ENCODE measurements at places on chromosomes 6 and 20.

- no peak for DNase-seq
Observed at GRCh38 chr6:102066301-102066700, 672.8 kb downstream of the GRIK2 start.

DNA sequence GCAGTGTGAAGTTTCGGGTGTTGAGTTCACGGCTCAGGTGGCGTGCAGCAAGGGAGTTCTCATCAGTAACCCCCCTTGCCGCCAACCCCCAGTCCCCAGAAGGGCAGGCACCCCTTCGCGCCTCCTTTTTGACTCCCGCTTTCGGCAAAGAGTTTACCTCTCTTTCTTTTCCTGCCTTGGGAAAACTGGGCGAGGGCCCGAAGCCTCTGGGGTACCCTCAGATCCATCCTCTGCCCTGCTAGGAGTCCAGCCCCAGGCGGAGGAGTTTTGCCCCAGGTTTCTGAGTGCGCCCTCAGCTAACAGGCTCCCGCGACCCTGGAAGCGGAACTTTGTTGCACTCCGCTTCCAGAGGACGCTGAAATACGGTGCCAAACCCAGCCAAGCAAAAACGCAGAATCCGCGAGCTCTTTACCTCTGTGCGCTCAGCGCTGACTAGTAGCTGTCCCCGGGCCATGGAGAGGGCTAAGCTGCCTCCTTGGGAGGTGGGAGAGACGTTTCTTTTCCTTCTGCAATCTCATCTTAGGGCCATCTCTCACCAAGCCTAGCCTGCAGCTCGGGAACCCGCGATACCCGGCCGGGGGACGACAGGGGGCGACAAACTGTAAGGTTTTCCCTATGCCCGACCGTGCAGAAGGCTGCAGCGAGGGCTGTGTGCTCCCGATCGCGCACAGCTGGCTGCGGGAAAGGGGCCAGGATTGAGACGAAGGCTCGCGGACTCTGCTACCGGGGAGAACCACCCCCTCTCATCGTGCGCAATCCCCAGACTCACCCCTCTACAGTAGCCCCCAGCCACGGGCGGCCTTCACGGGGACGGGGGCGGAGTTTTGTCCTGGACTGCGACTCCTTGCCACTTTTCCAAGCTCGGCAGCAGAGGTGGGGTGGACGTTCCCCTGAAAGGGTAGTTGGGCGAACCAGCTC, 2.7 kb upstream of the PAX1 start:
- peak; percentile 91 for DNase-seq

GRCh38 chr20:44014807-44015732, 100.4 kb downstream of the TOX2 start:
- no peak for DNase-seq

DNA sequence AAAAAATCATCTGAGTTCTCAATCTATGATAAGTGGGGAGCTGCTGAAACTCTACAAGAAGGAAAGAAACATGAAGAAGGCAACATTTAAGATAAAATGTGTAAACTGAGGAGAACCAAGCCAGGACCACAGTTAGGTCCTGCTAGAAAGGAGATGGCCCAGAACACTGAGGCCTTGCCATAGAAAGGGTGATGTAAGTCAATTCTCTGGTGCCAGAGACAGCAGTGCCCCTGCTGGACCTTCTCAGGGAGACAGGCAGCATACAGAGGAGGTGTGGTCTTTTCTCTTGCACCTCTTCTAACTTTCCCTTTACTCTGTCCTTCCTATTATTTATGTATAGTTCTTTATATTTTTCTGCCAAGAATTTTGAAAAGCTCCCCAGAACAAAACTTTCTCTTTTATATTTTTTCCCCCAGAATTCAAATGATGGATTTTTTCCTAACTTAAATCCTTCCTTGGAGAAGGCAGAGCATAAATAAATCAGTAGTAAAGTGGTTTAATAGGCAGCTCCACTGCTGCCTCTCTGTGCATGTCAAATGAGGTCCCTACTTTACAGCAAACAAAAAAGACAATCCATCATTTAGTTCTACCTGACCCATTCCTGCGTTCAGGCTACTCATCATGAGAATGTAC, 9.0 kb downstream of the UQCC2 start:
- DNase-seq, result no peak

DNA sequence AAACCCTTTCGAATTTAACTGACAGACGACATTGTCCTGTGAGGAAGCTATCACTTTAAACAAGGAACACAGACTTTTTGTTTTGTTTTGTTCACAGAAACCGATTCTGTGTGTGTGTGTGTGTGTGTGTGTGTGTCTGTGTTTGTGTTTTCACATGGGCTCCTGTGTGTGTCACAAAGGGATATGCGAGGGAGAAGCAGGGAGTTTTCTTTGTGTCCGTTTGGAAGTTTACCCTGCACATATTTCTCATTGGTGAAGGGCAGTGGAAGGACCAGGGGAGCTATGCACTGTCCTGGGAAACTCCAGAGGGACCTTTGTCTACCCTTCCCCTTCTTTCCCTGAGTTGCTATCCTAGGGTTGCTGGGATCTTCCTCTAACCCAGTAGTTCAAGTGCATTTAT, 17.7 kb downstream of the POM121L2 start:
- DNase-seq, result no peak

GRCh38 chr6:46989398-46989797, 52.7 kb downstream of the ADGRF1 start:
- DNase-seq, result no peak

DNA sequence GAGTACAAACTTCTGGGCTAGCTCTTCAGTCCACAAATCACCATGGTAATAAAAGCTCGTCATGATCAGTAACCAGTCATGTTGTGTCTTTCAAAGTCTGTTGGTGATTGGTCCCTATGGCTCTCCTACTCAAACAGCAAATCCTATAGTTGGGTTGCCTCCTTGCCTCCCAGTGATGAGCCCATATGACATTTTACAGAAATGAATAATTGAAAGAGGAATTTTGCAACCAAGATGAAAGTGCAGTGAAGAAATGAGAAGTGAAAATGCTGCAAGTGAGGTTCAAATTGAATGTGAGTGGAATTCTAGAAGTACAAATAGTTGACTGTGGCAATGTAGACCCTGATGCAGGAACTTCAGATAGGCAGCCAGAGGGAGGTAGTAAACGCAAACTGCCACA, 5.1 kb upstream of the SIRPD start:
- no peak for DNase-seq

DNA sequence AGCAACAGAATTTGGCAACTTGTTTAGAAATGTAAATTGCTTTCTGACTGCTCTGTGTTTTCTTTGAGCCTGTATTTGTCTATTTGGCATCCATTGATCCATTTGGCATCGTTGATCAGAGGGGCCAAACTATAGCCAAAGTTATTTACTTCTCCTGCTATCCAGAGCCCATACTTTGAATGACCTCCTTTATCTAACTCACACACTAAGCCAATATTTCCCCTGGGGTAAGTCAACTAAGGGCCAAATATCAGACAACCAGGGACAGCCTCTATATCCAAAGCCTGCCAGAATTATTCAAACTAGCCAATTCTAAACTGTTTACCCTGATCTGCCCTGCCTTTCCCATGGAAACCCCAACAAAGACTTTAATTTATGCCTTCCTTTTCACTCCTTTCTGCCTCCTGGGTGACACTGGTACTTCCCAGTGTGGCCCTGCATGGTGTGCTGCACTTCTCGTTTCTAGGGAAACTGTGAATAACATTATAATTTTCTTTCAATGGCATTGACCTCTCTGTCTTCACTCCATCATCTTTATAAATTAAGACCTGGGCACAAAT, 19.8 kb upstream of the ZNF184 start:
- no peak for DNase-seq

GRCh38 chr6:1600764-1601157, 9.0 kb upstream of the FOXC1 start:
- no peak for DNase-seq

- DNase-seq, result no peak
Observed at GRCh38 chr6:151634336-151634720, 140.5 kb downstream of the CCDC170 start.

- no peak for DNase-seq
Observed at GRCh38 chr6:102415891-102416290, 1022.4 kb downstream of the GRIK2 start.

- peak; percentile 3 for DNase-seq
Observed at GRCh38 chr6:29520232-29520631, 32.5 kb upstream of the MAS1L start.
